ENCODE measurements at places on chromosomes 16 and 17. TPM values are rescaled to one million over a fixed set of nuclear protein-coding genes. Genes with fewer than 3 reads are reported as not detected.

- DNase-seq = no peak
These were observed 29.6 kb upstream of the SHISA9 start for GRCh38 chr16:12871784-12872183.

- DNase-seq = no peak
These were observed 125.2 kb upstream of the CDC42EP4 start for GRCh38 chr17:73436954-73437353.

DNA sequence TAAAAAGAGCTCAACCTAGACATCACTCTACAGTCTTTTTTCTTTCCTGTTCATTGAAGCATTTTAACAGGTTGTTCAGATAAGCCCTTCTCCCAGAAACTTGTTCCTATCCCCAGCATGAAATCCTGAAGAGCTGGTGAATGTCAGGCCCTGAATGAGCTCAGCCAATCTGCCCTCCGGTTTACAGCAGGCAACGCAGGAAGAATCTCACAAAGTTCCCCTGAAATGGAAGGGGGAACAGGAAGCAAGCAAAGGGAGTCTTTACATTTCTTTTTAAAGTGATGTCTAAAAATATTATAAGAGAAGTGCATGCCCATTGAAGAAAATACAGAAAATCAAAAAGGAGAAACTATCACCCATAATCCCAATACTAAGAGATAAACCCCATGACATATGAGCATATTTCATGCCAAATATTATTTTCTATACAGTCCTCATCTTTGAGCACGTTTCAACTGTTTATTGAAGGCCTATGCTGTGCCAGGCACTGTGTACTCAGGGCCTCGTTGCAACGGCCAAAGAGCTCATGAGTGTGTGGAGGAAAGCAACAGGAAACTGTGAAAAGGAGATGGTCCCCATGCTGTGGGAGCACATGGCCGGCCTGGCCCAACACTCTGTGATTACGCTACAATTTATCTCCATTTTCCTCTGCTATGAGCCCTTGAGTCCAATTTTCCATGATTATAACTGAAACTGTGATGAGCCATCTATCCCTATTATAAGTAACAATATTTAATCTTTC is 5.7 kb downstream of the TK2 start:
- no peak for DNase-seq

DNA sequence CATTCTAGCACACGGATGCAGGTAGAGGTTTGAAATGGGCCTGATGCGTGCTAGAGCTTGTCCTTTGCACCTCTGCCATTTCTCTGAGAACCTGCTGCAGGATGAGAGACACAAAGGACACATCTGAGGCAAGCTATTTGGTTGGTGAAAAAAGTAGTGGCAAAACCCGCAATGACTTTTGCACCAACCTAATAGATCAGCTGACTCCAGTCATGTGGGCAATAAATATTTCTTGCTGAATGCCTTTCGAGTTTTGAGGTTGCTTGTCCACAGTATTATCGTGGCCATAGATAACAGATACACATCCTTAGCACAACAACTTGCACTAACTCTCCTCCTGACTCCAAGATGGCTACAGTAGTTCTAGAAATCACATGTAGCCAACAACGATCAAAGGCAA is 57.8 kb upstream of the ZNF423 start:
- DNase-seq = no peak

DNA sequence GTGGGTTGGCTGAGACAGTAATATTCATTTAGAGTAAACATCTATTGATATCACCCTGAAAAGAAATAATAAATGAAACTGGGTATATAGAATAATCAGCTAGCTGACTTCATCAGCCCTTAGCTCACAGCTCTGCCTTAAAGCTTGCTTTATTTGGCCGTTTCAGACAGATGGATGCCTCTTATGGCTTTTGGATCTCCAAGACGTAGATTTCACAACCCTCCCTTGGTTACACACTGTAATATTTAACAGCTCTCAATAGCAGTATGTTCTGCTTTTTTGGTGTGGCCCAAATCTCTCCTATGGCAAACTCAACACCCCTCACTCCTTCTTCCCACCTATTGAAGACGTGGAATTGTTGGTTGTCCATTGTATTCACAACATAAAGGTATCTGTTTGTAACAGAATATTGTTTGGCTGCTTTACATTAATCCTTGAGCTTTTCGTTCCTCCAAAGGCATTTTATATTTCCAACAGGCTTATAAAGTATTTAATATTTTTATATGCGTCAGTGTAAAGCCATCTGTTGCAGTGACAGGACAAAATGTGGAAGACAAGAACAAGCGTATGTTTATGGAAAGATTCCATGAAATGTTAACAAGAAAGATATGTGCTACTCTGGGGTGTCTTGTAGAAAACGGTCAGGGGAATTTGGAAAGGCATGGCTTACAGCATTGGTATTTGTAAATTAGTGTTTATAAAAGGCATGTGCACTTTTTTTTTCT is 837.0 kb upstream of the RBFOX1 start:
- no peak for DNase-seq

GRCh38 chr17:61251939-61252865 is 147.4 kb upstream of the TBX2 start:
- peak; percentile 95 for DNase-seq

GRCh38 chr16:85005285-85006069 is 5.9 kb downstream of the ZDHHC7 start:
- no peak for DNase-seq

GRCh38 chr17:20613905-20614304 is 34.4 kb downstream of the CDRT15L2 start:
- no peak for DNase-seq

DNA sequence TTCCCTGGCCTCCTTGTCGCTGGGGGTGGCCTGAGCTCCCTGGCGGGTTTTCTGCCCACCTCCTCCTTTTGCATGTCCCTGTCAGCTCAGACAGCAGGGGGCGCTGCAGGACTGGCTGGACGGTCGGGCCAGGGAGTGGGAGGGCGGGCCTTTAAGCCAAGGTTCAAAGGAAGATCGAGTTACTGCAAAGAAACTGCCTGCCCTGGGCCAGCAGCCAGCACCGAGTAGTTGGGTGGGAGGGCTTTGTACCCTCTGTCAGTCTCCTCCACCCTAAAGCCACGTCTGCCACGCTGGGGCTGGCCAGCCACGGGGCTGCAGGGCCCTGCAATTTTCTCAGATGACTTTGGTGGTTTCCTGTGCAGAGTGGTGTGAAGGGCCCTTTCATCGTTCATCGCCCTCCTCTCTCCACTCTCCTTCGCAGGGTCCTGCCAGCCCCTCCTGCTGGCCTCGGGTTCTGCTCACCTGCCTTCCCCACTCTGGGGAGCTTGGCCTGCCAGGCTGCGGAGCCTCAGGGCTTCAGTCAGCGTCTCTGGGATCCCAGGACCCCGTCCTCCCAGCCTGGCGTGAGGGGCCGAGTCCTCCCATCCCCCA is 12.3 kb downstream of the GPR142 start:
- DNase-seq = peak; percentile 94

DNA sequence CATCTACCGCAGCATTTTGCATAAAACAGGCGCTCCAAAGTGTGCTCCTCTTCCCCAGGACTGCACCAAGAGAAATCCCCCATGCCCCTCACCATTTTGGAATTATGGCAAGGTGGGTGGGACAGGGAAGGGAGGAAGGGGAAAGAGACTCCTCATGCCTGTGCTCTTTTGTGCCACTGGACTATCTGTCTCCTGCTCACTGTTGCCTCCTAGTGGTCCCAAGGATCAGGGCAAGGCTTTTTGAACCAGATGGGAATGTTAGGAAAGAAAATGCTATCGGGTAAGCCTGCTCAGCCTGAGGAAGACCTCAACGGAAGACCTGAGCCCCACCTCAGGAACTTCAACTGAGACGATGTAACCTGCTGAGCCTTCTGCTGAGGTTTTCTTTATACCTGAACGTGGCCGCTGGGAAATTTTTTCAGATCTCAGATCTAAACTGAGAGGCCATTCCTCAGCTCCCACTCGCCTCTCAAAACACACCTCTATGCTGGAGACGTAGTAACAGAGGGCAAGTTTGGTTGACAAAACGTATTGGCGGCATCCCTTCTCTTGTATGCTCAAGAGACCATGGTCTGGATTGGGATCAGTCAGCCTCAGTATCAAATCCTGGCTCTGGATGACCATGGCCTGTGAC is 58.3 kb downstream of the SPACA3 start:
- no peak for DNase-seq

- DNase-seq = no peak
These were observed 17.4 kb downstream of the ZNF276 start for GRCh38 chr16:89738538-89739317.

CD300A gene
- 2.1 TPM for total RNA-seq

TSR1 gene
- 23.6 TPM for total RNA-seq

PIK3R5 gene
- 1.5 TPM for total RNA-seq

KCNJ18 gene
- total RNA-seq = not detected

KCNAB3 gene
- total RNA-seq = 1.7 TPM

KRTAP4-3 gene
- total RNA-seq = not detected
